ENCODE measurements at places on chromosomes 5 and 9.

- DNase-seq: peak; percentile 71
These were observed 341.8 kb downstream of the PIK3R1 start for GRCh38 chr5:68557162-68557936.

DNA sequence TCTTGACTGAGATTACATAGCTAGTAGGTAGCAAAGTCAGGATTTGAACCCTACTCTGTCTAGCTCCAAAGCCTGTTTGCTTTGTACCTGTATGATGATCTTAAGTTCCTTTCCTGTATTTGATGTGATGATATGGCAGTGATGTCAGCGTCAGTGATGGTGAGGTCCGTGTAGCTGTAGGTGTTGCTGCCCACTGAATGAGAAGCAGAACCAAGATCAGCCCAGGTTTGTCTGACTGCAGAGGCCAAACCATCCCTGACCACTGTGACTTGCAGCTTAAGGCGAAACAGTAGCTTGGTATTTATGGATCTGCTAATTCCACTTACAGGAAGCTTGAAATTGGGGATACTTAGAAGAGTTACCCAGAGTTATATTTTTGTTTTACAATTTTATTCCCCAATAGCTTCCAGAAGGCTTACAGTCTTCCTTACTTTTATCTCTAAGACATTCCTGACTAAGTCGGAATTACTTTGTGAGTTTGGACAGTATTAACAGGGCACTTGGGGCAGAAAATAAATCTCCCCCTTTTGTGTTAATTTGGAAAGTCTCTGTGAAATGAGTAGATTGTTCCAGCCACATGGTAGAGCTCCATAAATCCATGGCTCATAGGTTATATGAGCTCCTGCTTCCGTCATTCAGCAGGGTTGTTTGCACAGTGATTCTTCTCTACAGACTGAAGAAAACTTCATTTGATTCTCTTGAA lies 273.4 kb downstream of the NR3C1 start:
- no peak for DNase-seq

GRCh38 chr9:131754846-131755245 lies 15.0 kb upstream of the RAPGEF1 start:
- DNase-seq: no peak

DNA sequence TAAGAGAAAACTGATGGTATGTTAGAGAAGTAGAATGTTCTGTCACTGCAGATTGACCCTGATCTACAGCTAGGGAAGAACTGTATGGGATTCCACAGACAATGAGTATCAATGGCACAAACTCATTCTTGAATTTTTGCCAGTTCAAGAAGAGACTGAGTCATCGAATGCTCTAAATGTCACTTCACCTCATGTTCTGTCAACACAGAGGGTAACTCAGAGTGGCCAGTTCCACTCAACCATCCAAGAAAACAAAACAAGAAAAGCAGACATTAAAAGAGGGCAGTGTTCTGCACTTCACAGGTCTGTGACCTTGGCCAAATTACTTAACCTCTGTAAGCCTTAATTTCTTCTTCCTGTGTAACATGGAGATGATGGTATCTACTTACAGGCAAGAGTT lies 132.2 kb upstream of the HMHB1 start:
- DNase-seq: peak; percentile 66

GRCh38 chr5:135830384-135830700 lies 4.1 kb upstream of the SLC25A48 start:
- no peak for DNase-seq

DNA sequence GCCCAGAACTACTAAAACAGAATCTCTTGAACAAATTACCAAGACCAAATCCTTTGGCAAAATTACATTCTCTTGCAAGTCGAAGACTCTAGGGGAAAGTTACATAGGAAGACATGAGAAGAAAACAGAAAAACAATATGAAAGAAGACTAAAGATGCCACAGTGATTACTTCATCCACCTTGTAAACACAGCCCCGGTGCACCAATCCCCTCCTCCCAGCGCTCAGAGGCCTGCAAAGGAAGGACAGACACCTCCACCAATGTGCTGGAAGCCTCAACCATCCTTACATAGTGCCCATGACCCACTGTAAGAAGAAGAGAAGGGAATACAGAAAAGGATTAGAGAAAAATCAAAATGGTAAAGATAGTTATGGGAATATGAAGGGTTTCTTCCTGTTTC lies 218.5 kb downstream of the SPOCK1 start:
- no peak for DNase-seq

DNA sequence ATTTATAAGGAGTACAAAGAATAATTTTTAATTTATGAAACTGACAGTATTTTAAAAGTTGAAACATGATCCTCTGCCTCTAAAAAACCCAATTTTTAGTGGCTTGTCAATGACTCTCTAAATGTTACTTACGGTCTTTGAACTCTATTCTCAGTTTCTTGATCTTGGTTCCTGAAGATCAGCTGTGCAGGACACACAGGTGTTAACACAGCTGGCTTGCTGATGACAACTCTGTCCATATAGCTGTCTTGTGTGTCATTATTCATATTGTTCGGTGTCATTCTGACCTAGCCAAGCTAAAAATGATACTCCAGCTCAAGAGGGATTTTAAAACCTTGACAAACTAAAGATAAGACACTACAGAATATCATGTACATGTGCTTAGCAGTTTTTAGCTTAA lies 314.5 kb downstream of the CCDC171 start:
- DNase-seq: no peak

- DNase-seq: no peak
These were observed 6.4 kb upstream of the ST6GALNAC6 start for GRCh38 chr9:127905788-127906191.

DNA sequence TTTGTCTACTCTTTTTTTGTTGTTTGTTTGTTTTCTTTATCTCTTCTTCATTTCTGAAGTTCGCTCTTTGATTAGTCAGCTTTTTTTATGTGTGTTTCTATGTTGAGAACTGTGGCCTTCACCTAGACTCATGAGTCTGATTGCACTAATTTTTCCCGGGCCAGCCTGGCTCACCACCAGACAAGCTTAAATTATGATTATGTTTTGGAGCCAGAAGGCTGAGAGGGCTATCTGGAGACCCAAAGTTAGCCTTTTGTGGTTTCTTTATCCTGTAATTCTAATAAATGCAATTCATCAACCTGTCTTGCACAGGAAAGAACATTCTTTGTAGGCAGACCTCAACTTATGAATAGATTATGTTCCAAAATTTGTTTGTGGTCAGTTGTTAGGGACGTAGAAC lies 20.8 kb upstream of the ACTBL2 start:
- peak; percentile 73 for DNase-seq

DNA sequence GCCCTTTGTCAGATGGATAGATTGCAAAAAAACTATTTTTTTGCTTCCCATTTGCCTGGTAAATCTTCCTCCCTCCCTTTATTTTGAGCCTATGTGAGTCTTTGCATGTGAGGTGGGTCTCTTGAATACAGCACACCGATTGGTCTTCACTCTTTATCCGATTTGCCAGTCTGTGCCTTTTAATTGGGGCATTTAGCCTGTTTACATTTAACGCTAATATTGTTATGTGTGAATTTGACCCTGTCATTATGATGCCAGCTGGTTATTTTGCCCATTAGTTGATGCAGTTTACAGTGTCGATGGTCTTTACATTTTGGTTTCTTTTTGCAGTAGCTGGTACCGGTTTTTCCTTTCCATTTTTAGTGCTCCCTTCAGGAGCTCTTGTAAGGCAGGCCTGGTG lies 13.0 kb upstream of the DEPDC1B start:
- DNase-seq: no peak

DNA sequence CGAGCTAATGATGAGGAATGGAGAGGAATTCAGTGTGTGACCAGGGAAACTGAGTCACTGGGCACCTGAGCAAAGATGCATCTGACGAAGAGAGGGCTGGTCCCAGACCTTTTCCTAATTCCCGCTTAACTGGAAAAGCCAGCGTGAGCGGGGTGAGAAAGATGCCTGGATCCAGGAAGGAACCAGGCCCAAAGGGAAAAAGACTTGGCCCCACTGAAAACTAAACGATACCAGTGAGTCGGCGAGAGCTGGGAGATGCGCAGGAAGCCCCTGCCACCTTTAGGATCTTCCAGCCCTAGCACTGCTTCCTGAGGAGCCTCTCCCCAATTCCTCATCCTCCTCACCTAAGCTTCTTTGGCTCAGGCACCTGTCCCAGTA lies 499 bp upstream of the FCHSD1 start:
- no peak for DNase-seq

- peak; percentile 0 for DNase-seq
These were observed 239.3 kb upstream of the PRDM9 start for GRCh38 chr5:23268136-23268535.

- peak; percentile 16 for DNase-seq
These were observed 53.9 kb downstream of the PAM start for GRCh38 chr5:102809033-102809432.

- no peak for DNase-seq
These were observed 330.1 kb upstream of the RFX3 start for GRCh38 chr9:3855929-3856328.

DNA sequence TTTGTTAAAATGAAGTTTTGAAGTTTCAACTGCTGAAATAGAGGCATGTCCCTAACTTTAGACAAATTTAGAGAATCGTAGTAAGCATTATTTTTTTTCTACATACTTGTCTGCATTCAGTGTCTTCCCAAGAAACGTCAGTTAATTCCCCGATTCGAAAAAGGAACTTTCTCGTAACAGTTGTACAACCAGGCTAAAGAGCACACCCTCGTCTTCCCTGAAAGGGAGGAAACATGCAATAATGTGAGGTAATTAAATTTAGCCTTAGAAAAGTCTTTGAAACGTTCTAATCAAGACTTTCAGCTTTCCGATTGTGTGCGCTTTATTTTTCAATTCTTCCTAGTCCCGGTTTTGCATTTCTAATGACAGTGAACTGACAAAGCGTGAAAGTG lies 374 bp upstream of the SLC1A3 start:
- DNase-seq: no peak

DNA sequence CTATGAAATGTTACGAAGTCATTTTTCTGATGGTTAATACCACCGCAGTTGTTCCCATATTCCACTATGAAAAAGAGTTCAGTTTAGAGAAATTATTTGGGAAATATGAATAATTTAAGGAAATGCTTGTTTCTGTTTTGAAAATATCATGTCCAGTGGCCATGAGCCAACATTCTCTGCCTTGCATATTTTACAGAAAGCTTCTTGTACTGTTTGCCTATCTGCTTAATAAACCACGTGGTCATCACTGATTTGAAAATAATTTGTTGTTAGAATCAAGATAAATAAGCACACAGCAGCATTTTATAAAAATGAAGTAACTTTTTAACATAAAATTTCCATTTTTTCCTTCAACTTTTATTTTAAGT lies 381.5 kb upstream of the CDH18 start:
- DNase-seq: no peak

GRCh38 chr5:153439130-153439529 lies 51.3 kb upstream of the GRIA1 start:
- DNase-seq: no peak

DNA sequence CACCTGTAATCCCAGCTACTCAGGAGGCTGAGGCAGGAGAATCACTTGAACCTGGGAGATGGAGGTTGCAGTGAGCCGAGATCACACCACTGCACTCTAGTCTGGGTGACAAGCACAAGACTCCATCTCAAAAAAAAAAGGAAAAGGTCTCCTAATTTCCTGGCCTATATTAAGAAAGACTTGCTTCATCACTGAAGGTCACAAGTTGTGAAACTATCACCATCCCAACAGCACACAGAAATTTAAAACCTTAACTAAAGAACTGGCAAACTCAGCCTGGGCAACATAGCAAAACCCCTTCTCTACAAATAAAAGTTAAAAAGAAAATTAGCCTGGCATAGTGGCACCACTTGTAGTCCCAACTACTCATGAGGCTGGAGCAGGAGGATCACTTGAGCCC lies 17.2 kb downstream of the FRMD3 start:
- no peak for DNase-seq

GRCh38 chr5:41156739-41157138 lies 56.6 kb downstream of the C6 start:
- no peak for DNase-seq

DNA sequence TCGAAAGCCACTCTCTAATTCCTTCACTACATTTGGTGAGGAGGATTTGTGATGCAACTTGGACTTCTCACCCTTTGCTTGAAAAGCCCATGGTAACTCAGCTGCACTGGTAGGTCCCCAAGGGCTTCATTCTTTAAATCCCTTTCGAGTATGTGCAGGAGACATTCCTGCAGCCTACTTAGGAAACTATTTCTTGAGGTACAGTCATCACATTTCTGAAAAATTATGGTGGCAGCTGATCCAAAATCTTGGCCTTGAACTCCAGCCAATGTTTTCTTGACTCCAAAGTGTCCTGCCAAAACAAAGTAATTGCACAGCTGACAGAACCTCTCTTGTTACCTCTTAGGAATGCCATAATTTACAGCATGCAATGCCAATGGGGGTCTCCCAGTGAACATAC lies 99.7 kb downstream of the NPR3 start:
- DNase-seq: peak; percentile 99

DNA sequence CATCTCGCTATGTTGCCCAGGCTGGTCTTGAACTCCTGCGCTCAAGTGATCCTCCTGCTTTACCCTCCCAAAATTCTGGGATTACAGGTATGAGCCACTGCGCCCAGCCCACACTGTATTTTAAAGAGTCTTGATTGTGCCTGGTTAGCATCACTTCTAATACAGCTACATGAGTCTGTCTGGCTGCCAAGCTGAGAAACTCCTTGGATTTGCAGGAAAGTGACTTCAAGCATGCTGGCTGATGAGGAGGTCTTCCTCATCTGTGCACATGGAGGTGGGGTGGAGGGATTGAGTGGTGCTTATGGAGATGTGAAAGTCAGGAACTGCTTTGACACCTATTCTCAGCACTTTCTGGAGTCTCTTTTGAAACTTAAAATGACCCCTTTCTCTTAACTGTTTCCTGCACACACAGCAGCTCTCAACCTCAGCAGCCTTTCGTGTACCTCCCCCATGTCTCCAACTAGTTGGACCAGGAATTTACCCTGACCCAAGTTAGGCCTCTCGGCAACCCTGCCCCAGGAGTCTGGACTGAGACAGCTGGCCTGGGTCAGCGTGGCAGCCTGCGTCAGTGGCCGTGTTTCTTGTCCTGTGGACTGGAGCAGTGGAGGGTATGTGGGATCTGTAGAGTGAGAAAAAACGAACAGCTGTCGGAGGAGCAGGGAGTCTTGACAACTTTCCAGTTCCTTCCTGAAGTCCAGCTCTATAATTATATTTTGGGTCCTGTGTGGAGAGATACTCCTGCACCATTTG lies 72.5 kb downstream of the ACER2 start:
- DNase-seq: no peak

DNA sequence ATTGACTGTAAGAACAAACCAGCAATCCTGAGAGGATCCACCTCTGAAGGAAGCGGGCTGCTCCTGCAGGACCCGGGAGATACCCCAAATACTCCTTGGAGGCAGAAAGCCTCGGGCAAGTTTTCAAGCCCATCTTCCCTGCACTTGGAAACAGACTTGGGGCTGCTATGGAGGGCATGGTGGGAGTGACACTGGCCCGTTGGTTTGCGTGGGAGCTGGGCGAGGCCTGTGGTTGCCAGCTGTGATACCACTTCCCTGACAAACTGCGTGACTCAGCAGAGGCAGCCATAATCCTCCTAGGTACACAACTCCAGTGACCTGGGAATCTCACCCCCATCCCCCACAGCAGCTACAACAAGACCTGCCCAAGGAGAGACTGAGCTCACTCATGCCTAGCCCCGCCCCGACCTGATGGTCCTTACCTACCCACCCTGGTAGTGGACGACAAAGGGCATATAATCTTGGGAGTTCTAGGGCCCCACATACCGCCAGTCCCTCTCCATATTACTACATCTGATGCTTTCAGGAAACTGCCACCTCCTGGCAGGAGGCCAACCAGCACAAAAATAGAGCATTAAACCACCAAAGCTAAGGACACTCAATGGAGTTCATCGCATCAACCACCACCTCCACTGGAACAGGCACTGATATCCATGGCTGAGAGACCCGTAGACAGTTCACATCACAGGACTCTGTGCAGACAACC lies 38.1 kb upstream of the VLDLR start:
- DNase-seq: no peak

All from fibroblast of upper back skin (primary cell).